ENCODE measurements at places on chromosomes 7 and 10. TPM values are rescaled to one million over a fixed set of nuclear protein-coding genes. Genes with fewer than 3 reads are reported as not detected.

Gene TEX47
- not detected for total RNA-seq

Gene ATOH7
- 1.5 TPM for total RNA-seq

Gene BICC1
- total RNA-seq, result 70.7 TPM

Gene NRBF2
- 15.3 TPM for total RNA-seq

Gene SPDYE1
- total RNA-seq, result not detected

Gene SNX13
- 56.0 TPM for total RNA-seq

Gene CEP41
- total RNA-seq, result 14.7 TPM

Gene TMEM130
- total RNA-seq, result 10.2 TPM

Gene ZNF853
- 16.8 TPM for total RNA-seq

Gene C10orf143
- total RNA-seq, result 2.1 TPM

Gene GPR26
- total RNA-seq, result not detected

Gene FZD1
- total RNA-seq, result 78.3 TPM

Gene SPDYE11
- not detected for total RNA-seq

Gene WNT2
- total RNA-seq, result 0.47 TPM

Gene SLC26A4
- 3.2 TPM for total RNA-seq

Gene PROSER2
- total RNA-seq, result 12.4 TPM

Gene LRRD1
- total RNA-seq, result 0.82 TPM

Gene RSPH10B
- 2.0 TPM for total RNA-seq

Gene PDIA4
- 127 TPM for total RNA-seq

Gene GNAI1
- 101 TPM for total RNA-seq

Gene MYO1G
- 3.6 TPM for total RNA-seq

Gene ELN
- 108 TPM for total RNA-seq

Gene EDRF1
- total RNA-seq, result 40.2 TPM

Gene GARIN1A
- total RNA-seq, result 0.82 TPM

Gene NME8
- total RNA-seq, result 1.2 TPM

Gene GPR37
- 3.2 TPM for total RNA-seq

Gene NYAP1
- 2.9 TPM for total RNA-seq

Gene SLC13A1
- total RNA-seq, result 10.6 TPM

Gene TAS2R4
- 4.7 TPM for total RNA-seq

Gene TMEM60
- total RNA-seq, result 17.7 TPM

Gene PNLIP
- total RNA-seq, result 0.12 TPM

Gene RET
- total RNA-seq, result 16.9 TPM

Gene ACHE
- 25.6 TPM for total RNA-seq

Gene SP8
- not detected for total RNA-seq

Gene ENTPD1
- total RNA-seq, result 28.9 TPM

Gene ERVW-1
- not detected for total RNA-seq

Gene ZNF503
- 72.3 TPM for total RNA-seq

Gene MYH16
- 0.06 TPM for total RNA-seq

Gene SPAM1
- not detected for total RNA-seq

Measured in metanephros (tissue), 2 donors.